ENCODE measurements at places on chromosomes 1 and 21.

GRCh38 chr1:40651138-40651857, 14.2 kb downstream of the RIMS3 start:
- peak; percentile 8 for DNase-seq

GRCh38 chr1:40315795-40316594, 1.1 kb downstream of the COL9A2 start:
- DNase-seq = no peak

GRCh38 chr1:82565546-82565945, 764.8 kb downstream of the ADGRL2 start:
- no peak for DNase-seq

DNA sequence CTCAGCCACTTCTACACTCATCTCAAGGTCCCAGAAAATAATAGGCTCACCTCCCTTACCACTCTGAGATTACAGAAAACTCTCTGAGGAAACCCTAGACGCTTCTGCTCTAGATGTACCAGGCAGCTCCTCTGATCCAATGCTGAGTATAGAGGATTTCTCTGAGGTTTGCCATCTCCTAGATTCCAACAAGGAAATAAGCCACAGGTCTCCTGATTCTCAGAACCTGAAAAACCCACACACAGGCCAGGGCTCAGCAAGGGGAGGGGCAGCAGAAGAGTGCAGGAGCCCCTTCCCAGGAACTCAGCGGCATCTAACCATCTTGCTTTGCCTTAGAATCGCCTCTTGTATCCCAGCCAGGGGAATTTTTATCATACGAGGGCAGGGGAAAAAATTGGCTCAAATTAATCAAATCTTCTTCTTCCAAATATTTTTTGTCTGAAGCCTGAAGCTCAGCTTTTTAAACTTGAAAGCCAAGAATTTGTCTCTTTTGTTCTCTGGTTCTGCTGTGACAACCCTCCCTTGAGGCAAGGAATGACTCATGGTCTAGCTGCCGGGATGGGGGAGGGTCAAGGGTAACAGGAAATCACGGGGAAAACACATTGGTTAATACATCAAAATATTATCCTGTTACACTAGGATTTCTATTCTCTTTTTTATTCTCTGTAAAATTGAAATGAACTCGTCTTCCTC, 30.8 kb downstream of the GORAB start:
- peak; percentile 52 for DNase-seq

DNA sequence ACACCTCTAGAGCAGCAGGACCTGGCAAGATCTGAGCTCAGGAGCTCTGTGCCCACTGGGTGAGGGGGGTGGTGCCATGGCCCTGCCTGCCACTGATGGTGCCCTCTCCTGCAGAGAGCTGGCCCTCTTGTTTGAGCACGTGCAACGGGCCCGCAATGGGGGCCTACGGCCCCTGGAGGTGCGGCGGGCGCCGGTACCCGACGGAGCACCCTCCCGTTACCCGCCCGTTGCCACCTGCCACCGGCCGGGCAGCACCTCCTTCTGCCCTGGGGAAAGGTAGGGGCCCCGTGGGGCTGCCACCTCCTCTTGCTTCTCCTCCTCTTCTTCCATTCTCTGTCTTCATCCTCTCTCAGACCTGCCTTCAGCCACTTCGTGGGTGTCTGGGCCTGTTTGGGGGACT, 38.2 kb downstream of the CITED4 start:
- no peak for DNase-seq

- no peak for DNase-seq
Measured at GRCh38 chr1:20357796-20358195, 67.1 kb downstream of the VWA5B1 start.

GRCh38 chr1:171877701-171878100, 36.4 kb downstream of the DNM3 start:
- peak; percentile 20 for DNase-seq

GRCh38 chr1:236016083-236016482, 48.8 kb downstream of the NID1 start:
- no peak for DNase-seq

DNA sequence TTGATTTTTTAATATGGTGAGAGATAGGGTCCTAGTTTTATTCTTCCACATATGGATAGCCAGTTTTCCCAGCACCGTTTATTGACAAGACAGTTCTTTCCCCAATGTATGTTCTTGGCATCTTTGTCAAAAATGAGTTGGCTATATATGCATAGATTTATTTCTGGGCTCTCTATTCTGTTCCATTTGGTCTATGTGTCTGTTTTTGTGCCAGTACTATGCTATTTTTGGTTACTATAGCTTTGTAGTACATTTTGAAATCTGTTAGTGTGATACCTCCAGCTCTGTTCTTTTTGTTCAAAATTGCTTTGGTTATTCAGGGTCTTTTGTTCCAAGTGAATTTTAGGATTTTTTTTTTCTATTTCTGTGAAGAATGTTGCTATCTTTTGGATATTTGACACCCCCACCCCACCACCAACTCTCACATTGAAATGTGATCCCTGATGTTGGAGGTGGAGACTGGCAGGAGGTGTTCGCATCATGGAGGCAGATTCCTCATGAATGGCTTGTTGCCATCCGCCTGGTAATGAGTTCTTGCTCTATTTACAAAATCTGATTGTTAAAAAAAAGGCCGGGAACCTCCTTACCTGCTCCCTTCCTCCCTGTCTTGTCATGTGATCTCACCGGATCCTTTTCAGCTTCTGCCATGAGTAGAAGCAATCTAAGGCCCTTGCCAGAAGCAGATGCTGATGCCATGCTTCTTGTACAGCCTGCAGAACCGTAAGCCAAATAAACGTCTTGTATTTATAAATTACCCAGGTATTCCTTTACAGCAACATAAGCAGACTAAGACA, 54.8 kb upstream of the KRTAP19-8 start:
- no peak for DNase-seq

DNA sequence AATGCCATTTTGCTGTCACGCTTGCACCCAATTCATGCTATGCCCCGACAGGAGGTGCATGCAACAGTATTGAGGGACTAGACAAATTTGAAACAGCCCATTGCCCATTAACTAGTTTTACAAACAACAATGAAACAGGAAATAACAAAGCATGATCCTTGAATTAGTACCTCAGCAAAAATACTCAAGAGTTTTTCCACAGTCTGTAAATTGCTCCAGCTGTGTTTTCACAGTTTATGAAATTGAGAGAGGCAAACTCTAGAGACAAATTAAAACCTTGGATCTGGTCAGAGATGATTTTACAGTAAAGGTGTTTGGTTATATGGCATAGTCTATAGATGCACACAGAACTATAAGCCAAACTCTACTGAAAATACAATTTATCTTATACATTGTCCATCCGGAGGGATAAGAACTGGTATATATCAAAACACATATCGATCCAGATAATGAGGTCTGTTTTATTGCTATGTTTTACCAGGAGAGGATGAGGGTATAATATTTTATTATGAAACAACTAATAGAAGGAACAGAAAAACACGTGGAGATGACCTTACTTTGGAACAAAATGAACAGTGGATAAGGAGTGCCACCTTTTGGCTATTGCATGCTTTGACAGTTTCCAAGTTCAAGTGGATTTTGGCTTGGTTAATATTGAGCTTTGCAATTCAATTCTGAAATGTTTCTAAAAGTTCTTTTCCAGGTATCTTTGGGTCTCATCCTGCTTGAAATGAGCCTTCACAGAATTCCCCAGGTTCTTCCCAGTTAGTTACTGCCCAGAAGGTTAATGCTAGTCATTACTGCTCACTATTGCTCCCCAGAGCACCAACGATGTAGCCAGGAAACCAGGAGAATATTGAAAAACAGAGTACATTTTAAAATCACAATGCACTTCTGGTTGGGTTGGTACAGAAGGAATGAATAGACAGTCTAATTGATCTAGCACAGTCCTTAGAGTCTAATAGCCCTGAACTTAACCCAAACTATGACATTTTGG, 45.7 kb downstream of the ZC3H11B start:
- peak; percentile 42 for DNase-seq

DNA sequence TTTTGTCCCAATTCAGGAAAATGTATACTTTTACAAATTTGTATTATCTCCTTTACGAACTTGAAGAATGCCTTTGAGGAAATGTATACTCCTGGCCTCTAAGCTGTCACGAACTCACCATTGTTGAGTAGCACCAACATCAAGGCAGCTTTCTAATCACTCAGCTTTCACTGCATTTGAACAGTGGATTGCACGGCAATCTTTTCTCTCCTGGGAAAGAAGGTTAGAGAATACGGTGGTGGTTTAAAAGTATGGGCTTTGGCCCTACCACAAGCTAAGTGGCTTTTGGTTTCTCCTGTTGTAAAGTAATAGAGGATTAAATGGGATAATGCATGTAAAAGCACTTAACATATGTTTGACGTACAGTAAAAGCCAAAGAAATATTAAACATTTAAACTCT, 57.8 kb downstream of the CNST start:
- no peak for DNase-seq

- DNase-seq = peak; percentile 47
Measured at GRCh38 chr1:30778154-30778978, 20.8 kb upstream of the LAPTM5 start.

GRCh38 chr1:27623327-27624212, 11.4 kb downstream of the FGR start:
- no peak for DNase-seq

DNA sequence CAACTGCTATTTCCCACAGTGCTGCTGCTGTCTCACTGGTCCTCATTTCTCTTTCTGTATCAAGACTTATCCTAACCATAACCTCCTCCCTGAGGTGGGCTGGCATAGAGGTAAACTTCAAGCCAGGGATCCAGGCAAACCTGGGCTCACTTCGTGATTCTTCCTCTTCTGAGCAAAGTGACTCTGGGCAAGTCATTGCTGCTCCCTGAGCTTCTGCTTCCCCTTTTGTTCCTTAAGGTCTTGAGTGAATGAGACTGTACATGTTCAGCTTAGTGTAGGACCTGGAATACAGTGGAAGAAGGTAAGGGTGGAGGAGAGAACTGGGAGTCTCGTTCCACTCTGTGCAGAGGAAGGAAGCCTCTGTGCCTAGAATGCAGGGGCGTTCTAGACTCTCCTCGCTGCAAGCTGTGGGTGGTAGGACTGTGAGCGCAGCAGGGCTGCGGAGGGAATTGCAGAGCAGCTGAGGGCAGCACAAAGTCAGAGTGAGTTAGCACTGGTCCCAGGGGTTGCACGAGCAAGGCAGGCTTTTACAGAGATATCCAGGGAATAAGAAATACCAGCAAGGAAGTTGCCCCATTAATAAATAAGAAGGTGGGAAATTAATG, 11.4 kb upstream of the ERI3 start:
- DNase-seq = no peak

DNA sequence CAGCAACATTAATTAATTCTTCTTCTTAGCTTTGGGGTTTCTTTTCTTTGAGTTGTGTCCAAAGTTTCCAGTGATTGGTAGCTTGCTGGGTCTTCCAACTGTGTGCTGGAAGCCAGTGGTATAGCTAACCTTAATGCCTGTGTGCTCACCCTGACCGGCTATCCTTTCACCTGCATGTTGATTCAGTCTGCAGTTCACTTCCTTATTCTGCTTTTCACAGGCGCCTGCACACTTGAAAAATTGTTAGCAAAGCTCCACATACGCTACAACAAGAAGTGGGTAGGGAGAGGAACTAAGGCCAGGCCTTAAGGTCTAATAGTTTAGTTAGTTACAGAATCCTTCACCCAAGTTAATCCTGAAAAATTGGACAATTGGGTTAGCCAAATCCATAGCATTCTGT, 35.7 kb downstream of the NCF2 start:
- no peak for DNase-seq

GRCh38 chr21:15444118-15444960, 285.4 kb upstream of the USP25 start:
- DNase-seq = no peak

GRCh38 chr1:109296782-109297181, 10.0 kb downstream of the MYBPHL start:
- DNase-seq = no peak

DNA sequence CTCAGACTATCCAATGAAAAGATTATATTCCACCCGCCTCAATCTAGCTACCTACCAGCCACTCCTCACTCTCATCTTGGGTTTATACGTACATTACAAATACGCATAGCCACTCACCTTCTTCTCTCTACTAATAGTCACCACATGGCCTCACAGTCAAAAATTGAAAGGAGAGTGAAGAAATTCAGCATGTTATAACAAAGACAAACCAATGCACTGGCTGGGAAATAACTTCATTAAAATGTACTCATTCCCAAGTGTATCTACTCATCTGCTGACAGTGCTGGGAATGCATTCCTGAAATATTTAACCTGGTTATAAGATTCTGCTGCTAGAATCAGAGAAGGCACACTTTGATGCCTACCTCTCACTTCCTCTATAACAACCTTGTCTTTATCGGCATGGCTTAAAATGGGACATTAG, 6.5 kb downstream of the ZNF644 start:
- DNase-seq = no peak

GRCh38 chr1:41864471-41865040, 54.2 kb downstream of the HIVEP3 start:
- DNase-seq = no peak

- DNase-seq = no peak
Measured at GRCh38 chr1:40599926-40600325, 65.6 kb downstream of the RIMS3 start.

DNA sequence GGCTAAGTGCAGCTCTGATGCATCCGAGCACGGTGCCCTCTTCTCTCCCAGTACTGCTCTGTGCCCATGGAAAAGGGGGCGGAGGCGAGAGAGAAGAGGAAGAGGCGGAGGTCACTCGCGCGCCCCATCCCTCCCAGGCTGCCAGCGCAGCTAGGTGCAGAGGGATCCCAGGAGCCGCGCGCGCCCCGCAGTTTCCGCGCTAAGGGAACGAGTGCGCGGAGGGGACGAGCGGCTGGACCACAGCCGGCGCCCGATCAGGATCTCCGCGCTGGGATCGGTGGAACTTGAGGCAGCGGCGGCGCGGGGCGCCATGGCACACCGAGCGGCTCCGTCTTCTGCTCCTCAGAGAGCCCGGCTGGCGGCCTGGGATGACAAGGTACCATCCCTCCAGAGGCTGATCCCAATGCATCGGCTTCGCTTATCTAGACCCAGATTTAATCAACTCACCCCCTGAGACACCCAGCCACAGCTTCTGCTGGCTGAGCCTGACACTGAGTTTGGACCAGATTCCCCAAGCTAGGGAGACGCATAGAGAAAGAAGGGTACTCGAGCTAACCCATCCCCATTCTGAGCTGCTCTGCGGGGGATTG, at the start of gene PTGFR:
Gene PTGFR (plus strand): TSS at position 114 of the 590 bp plus-strand sequence. CDS start 1,770 bp downstream, outside the sequence.
- DNase-seq = no peak

- no peak for DNase-seq
Measured at GRCh38 chr1:42482635-42483153, 19.6 kb downstream of the CCDC30 start.

GRCh38 chr1:78155121-78155520, 109.4 kb downstream of the GIPC2 start:
- DNase-seq = no peak

GRCh38 chr1:156124557-156125483, 10.3 kb downstream of the LMNA start:
- DNase-seq = peak; percentile 72

GRCh38 chr1:31199236-31199790, 40.4 kb downstream of the NKAIN1 start:
- no peak for DNase-seq
